Keratinocyte (primary cell): ENCODE measurements at places on chromosomes 6 and 20. TPM values are rescaled to one million over a fixed set of nuclear protein-coding genes. Genes with fewer than 3 reads are reported as not detected.

The TRAM2 gene
- 6.1 to 18.3 TPM (median 9.2 TPM) in 3 replicates for polyA plus RNA-seq

- no peak overlapping the region for H3K27ac ChIP-seq
- no peak overlapping the region for H3K4me3 ChIP-seq
- H3K4me1 ChIP-seq: peaks cover 5% of the 10 kb centered on the region
- no peak for DNase-seq
- H3K36me3 ChIP-seq: no peaks in the 10 kb centered on the region
Measured at GRCh38 chr6:11854408-11855165, 76.0 kb upstream of the ADTRP start.

- no peaks in the 10 kb centered on the region for H3K4me1 ChIP-seq
- H3K27me3 ChIP-seq: no peaks in the 10 kb centered on the region
- no peak overlapping the region for H3K4me3 ChIP-seq
- no peak for DNase-seq
Measured at GRCh38 chr6:63430985-63431519, 111.3 kb upstream of the LGSN start.

DNA sequence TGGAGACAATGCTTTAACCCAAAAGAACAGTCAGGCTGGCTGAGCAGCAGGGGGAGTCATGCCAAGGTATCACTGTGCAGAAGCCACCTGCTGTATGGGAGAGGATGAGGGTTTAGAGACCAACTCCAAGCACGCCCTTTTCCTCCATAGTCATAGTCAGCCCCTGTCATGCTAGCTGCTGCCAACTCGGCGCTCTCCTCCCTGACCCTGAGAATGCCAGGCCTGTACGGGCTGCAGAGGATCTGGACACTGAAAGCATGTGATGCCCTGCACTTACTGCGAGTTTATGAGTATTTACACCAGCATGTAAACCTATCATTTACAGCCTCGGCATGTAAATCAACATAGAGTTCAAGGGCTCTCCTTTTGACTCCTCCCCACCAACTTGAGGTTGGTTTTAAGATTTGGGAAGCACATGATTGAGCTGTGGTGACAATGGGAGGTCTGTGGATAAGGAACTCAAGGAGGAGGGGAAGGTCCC is 11.7 kb upstream of the SCUBE3 start:
- no peak for DNase-seq
- H3K36me3 ChIP-seq: no peaks in the 10 kb centered on the region
- no peak overlapping the region for H3K27ac ChIP-seq
- peaks cover 22% of the 10 kb centered on the region for H3K27me3 ChIP-seq

- H3K27ac ChIP-seq: no peak overlapping the region
- H3K4me1 ChIP-seq: no peaks in the 10 kb centered on the region
- DNase-seq: no peak
Measured at GRCh38 chr6:16450285-16450684, 211.9 kb downstream of the GMPR start.

GRCh38 chr6:111713811-111714210 is 108.1 kb upstream of the TRAF3IP2 start:
- no peaks in the 10 kb centered on the region for H3K36me3 ChIP-seq
- H3K27ac ChIP-seq: no peak overlapping the region
- no peak for DNase-seq
- no peaks in the 10 kb centered on the region for H3K27me3 ChIP-seq
- peaks cover 5% of the 10 kb centered on the region for H3K4me1 ChIP-seq
- no peak overlapping the region for H3K4me3 ChIP-seq

GRCh38 chr20:51169813-51170212 is 146.9 kb upstream of the KCNG1 start:
- H3K27me3 ChIP-seq: no peaks in the 10 kb centered on the region
- H3K36me3 ChIP-seq: no peaks in the 10 kb centered on the region
- no peak for DNase-seq
- no peak overlapping the region for H3K27ac ChIP-seq
- H3K4me1 ChIP-seq: peaks cover 8% of the 10 kb centered on the region

DNA sequence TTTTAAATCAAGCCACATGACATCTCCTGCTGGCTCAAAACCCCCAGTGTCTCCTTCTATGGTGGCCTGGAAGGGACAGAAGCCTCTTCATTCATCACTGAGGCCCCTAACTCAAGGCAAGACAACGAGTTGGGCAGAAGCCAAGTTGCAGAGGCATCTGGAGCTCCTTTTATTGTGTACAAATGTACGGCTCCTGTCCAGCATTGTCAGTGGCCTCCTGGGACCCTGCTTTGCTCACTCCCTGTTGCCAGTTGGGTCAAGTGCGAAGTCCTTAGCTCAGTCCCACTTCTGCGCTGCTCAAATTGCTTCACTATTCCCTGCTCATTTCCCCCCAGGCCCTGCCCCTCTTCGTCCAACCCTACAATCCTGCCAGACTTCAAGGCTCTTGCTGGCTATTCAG is 181.2 kb upstream of the PMEPA1 start:
- no peaks in the 10 kb centered on the region for H3K36me3 ChIP-seq
- no peak overlapping the region for H3K27ac ChIP-seq
- peaks cover 55% of the 10 kb centered on the region for H3K27me3 ChIP-seq
- DNase-seq: no peak

DNA sequence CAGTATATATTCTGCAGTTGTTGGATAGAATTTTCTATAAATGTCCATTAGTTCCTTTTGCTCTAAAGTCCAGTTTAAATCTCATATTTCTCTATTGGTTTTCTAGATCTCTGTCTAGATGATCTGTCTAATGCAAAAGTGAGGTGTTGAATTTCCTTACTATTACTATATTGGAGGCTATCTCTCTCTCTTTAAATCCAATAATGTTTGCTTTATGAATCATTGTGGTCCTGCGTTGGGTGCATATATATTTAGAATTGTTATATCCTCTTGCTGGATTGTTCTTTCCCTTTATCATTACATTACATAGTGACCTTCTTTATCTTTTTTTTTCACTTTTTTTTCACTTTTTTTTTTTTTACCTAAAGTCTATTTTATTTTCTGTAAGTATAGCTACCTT is 208.5 kb upstream of the ASCC3 start:
- no peak overlapping the region for H3K4me3 ChIP-seq
- no peak overlapping the region for H3K27ac ChIP-seq
- H3K36me3 ChIP-seq: no peaks in the 10 kb centered on the region
- DNase-seq: no peak
- no peaks in the 10 kb centered on the region for H3K4me1 ChIP-seq
- no peaks in the 10 kb centered on the region for H3K27me3 ChIP-seq

GRCh38 chr6:46061497-46061896 is 45.8 kb upstream of the CLIC5 start:
- peaks cover 3% of the 10 kb centered on the region for H3K27me3 ChIP-seq
- no peaks in the 10 kb centered on the region for H3K36me3 ChIP-seq
- no peak overlapping the region for H3K27ac ChIP-seq
- no peak for DNase-seq

DNA sequence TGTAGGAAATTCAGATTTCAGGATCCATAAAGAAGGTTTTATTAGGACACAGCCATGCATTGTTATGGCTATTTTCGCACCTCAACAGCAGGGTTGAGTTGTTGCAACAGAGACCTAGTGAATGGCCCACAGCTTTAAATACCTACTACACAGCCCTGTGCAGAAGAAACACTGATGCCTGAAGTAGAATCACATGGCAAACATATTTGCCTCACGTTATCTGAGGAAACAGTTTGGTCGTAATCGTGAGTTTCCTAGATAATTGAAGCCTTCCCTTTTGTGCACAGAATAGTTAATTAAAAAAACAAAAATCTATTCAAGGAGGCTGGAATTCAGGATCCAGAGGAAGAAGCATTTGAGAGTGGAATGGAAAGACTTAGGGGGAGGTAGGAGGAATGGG is 55.1 kb downstream of the GCNT2 start:
- no peaks in the 10 kb centered on the region for H3K4me1 ChIP-seq
- peaks cover 3% of the 10 kb centered on the region for H3K36me3 ChIP-seq
- no peaks in the 10 kb centered on the region for H3K27me3 ChIP-seq
- H3K27ac ChIP-seq: no peak overlapping the region
- no peak for DNase-seq

DNA sequence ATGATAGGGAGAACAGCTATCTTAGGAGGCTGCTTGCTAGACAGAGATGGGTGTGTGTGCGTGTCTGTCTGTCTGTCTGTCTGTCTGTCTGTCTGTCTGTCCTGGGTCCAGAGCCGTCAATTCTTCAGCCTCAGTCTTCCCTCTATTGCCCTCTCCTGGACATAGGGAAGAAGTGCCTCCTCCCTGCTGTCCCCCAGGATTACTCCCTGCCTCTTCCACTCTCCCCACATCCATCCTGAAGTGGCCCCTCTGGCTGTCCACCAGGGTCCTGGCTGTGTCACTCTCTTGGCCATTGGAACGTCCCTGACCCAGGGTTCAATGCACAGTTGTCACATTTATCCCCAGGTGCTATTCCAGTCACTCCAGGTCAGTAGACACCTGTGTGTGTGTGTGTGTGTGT is 10.2 kb downstream of the TREML2 start:
- no peak overlapping the region for H3K4me3 ChIP-seq
- no peaks in the 10 kb centered on the region for H3K4me1 ChIP-seq
- DNase-seq: no peak
- H3K27me3 ChIP-seq: peaks cover 10% of the 10 kb centered on the region
- no peaks in the 10 kb centered on the region for H3K36me3 ChIP-seq
- H3K27ac ChIP-seq: no peak overlapping the region

The C6orf58 gene
- polyA plus RNA-seq: 0.06 to 0.10 TPM in 2 of 3 replicates, not detected in the other

The SLC22A7 gene
- polyA plus RNA-seq: not detected in 3 replicates

GRCh38 chr6:10951675-10952282 is 64.9 kb downstream of the SYCP2L start:
- H3K4me3 ChIP-seq: no peak overlapping the region
- no peaks in the 10 kb centered on the region for H3K27me3 ChIP-seq
- H3K36me3 ChIP-seq: no peaks in the 10 kb centered on the region
- no peak for DNase-seq

GRCh38 chr20:9241232-9241692 is 172.4 kb downstream of the PLCB4 start:
- no peak overlapping the region for H3K4me3 ChIP-seq
- H3K36me3 ChIP-seq: no peaks in the 10 kb centered on the region
- H3K27me3 ChIP-seq: no peaks in the 10 kb centered on the region
- no peaks in the 10 kb centered on the region for H3K4me1 ChIP-seq

DNA sequence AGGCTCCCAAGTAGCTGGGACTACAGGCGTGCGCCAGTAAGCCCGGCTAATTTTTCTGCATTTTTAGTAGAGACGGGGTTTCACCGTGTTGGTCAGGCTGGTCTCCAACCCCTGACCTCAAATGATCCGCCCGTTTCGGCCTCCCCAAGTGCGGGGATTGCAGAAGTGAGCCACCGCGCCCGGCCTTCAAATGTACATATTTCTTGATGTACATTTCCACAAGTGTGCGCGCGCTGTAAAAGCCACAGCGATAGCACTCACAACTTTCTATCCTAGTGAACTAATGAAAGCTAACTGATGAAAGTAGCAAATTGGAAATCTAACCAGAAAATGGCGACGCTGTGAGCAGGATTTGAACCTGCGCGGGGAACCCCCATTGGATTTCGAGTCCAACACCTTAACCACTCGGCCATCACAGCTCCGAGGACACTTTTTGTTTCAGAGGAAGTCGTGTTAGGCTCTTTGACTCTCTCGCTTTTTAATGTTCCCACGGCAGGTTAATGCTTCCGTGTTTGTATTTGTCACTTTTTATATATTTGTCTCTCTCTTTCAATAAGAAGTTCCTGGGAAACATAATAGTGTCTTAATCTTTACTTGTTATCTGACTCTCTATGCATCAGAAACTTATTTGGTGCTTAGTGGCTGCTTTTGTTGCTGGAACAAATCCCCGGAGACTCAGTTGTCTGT is 199.4 kb upstream of the ZNF184 start:
- peak; percentile 58 for DNase-seq
- no peaks in the 10 kb centered on the region for H3K36me3 ChIP-seq
- H3K27ac ChIP-seq: peak overlapping the region; percentile 4
- H3K4me3 ChIP-seq: peak overlapping the region; percentile 48
- H3K4me1 ChIP-seq: peaks cover 22% of the 10 kb centered on the region
- H3K27me3 ChIP-seq: no peaks in the 10 kb centered on the region

- no peaks in the 10 kb centered on the region for H3K4me1 ChIP-seq
- H3K27me3 ChIP-seq: no peaks in the 10 kb centered on the region
- no peak overlapping the region for H3K4me3 ChIP-seq
- H3K27ac ChIP-seq: no peak overlapping the region
Measured at GRCh38 chr20:3106658-3107463, 22.3 kb upstream of the AVP start.

The PROKR2 gene
- polyA plus RNA-seq: not detected in 3 replicates

DNA sequence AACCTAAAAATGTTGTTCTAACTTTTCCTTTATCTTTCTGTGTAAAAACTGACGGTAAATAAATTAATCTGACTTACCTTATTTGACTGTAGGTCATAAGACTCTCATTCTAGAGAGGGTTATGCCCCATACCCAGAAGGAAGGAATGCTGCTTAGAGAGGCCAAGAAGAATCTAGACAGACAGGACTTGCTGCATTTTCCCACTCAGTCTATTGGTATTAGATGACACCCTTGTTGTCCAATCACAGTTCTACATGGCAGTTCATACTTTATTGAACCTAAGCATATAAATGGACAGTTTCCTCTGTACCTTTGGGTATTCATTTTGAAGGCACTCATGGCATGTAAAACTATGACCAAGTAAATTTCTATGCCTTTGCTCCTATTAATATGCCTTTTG is 359.6 kb upstream of the ID4 start:
- no peak for DNase-seq
- no peak overlapping the region for H3K27ac ChIP-seq
- no peak overlapping the region for H3K4me3 ChIP-seq

DNA sequence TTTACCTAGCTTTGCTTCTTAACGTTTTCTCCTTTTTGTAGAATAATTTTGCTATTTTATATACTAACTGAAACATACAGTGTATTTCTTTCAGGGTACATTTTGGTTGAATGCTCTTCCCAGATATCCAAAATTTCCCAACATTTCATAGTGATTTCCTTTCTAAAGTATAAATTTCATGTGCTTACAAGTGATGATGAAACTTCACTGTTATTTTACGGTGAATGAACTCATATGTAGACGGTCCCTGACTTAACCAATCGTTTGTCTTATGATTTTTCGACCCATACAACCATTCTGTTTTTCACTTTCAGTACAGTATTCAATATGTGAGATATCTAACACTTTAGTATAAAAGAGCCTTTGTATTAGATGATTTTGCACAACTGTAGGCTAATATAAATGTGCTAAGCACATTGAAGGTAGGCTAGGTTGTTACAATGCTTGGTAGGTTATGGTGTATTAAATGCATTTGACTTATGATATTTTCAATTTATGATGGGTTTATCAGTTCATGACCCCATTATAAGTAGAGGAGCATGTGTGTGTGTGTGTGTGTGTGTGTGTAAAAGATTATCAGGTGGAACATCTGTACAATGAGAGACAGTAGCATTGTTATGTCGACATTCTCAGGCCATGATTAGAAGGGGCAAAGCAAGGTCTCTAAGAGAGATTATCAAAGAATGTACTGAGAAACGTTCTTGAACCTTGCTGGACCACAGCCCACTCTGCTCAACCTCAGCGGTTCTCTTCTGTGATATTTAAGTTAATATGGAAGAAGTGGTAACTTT is 20.9 kb downstream of the HIVEP1 start:
- peak overlapping the region; percentile 30 for H3K27ac ChIP-seq
- H3K36me3 ChIP-seq: peaks cover under 1% of the 10 kb centered on the region
- no peaks in the 10 kb centered on the region for H3K27me3 ChIP-seq
- no peak for DNase-seq
- no peak overlapping the region for H3K4me3 ChIP-seq

- no peak for DNase-seq
- H3K27me3 ChIP-seq: no peaks in the 10 kb centered on the region
- no peak overlapping the region for H3K4me3 ChIP-seq
- H3K27ac ChIP-seq: no peak overlapping the region
- peaks cover 12% of the 10 kb centered on the region for H3K4me1 ChIP-seq
Measured at GRCh38 chr20:38125157-38126056, 39.7 kb downstream of the TGM2 start.

GRCh38 chr20:16580147-16580546 is 6.9 kb upstream of the KIF16B start:
- peaks cover 24% of the 10 kb centered on the region for H3K4me1 ChIP-seq
- H3K4me3 ChIP-seq: no peak overlapping the region
- no peaks in the 10 kb centered on the region for H3K36me3 ChIP-seq
- no peak for DNase-seq

The C6orf89 gene
- 29.0 to 34.9 TPM (median 31.0 TPM) in 3 replicates for polyA plus RNA-seq
